ENCODE measurements at places on chromosomes 5 and 9.

DNA sequence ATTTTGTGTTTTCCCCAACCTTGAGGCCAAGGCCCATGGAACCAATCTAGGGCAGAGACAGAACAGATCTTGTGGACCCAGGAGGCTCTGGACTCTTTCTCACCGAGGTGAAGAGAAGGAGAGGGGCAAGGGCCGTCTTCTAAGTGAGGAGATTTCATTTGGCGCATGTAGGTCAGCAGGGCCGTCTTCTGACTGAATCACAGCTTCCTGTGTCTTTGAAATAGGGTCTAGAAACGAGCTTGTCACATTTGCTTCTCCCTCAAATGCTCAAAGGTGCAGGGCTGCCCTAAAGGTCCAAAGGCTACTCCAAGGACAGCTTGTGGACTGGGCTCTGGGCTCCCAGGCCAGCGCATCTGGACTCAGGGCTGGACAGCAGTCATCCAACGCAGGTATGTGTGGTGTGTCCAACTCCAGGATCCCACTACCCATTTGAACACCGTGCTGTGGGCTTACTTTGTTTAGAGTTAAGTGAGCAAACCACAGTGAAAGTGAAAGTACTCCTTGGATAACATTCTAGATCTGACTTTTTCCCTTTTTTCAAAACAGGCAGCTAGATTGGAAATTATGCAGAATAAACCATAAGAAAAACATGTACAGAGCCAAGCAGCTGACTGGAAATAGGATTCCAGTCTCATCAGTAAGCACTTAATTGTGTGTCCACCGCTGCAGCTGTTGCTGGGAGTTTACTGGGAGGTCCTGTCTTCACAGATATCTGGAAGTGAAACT, 357.0 kb downstream of the GADD45G start:
- DNase-seq, result no peak

- no peak for DNase-seq
These were observed 20.1 kb downstream of the PTCH1 start for GRCh38 chr9:95496687-95497086.

GRCh38 chr5:179887095-179887494, 20.6 kb downstream of the TBC1D9B start:
- DNase-seq, result no peak

DNA sequence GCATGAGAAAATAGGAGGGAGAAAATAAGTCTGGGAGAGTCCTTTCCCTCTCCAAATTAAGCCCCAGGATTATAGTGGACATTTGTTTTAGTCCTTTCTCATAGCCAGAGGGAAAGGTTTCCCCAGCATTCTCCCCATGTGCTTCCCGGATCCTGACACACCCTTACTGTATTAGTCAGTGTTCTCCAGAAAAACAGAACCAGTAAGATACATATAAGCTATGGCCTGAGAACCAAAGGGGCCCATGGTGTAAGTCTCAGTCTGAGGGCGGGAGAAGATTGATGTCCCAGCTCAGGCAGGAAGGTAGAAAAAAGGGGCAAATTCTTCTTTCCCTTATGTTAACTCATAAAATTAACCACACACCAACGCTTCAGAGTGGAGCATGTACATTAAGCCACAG, 25.6 kb upstream of the SPATA31D4 start:
- DNase-seq, result no peak

DNA sequence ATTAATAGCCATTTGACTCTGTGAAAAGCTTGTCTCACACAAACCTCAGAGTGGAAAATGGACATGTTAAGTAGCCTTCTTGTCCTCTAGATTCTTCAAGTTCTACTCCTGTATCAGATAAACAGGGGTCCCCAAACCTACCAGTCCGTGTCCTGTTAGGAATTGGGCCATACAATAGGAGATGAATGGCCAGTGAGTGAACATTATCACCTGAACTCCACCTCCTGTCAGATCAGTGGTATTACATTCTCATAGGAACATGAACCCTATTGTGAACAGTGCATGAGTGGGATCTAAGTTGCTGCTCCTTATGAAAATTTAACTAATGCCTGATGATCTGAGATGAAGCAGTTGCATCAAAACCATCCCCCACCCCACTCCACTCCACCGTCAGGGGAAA, 136.3 kb downstream of the TMEM232 start:
- DNase-seq, result no peak

DNA sequence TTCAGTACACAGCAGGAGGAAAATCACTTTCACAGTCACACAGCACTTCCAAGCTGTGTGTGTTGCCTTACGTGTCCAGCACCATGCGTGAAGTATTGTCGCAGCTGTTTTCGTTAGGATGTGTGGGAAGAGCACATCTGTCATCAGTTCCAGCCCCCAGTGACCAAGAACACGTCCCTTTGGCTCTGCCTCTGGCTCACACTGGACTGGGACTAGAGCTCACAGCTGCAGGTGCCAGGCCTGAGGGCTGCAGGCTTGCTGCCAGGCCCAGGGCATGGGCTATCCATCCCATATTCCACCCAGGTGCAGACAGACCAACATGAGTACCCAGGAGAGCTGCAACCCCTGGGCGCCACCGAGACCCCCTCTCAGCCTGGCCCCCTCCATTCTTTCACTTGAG, 60.5 kb upstream of the ANKRD33B start:
- DNase-seq, result no peak

DNA sequence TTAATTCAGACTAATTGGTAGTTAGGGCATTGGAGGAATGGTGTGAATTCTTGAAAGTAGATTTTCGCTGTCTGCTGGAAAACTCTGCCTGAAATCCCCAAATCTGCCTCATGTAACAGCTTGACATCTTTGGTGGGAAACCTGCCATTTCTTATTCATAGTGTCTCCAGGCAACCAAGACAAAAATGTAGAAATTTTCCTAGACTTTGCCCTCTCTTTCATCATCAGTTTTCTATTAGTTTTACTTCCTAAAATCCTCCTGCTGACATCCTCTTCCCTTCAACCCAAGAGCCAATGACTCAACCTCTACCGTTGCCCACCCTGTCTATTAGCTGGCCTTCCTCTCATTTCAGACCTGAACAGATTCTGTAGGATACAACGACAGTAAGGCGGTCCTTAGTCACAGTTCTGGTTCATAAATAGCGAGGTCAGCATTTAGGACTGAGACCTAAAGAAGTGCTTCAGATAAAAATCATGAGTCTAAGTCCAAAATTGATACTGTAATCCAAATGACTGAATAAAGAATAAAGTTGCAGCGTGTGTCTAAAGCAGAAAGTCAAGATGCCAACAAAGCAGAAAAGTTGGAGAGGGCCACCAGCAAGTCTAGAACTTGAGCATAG, 133.9 kb downstream of the MUSK start:
- no peak for DNase-seq

GRCh38 chr5:73302797-73303147, 129.8 kb downstream of the TMEM174 start:
- DNase-seq, result no peak

DNA sequence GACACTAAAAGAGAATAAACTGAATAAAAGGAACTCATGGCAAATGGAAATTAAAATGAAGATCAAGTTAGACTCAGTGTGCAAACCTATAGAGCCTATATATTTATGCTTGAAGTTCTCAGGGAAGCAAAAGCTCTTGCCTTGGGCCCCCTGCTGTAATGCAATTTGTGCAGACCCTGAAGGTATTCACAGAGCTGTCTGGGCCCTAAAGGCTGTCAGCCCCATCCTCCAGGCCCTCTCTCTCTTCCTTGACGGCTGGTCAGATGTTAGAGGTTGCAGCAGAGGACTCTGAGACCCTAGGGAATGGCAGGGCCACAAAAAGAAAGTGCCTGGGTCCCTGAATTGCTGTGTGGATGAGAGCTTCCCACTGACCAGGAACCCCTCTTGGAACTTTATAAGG, 283.9 kb upstream of the TUT7 start:
- no peak for DNase-seq

Measured in brain pericyte (primary cell).